Small intestine (tissue), 16 donors: ENCODE measurements at places on chromosomes 16 and 17.

- DNase-seq: peak; percentile 85
These were observed at the start of gene SIRT7 for GRCh38 chr17:81917565-81918332. TSS of gene SIRT7 (minus strand) at chr17:81918176. CDS start at chr17:81918131, 45 bp downstream.

DNA sequence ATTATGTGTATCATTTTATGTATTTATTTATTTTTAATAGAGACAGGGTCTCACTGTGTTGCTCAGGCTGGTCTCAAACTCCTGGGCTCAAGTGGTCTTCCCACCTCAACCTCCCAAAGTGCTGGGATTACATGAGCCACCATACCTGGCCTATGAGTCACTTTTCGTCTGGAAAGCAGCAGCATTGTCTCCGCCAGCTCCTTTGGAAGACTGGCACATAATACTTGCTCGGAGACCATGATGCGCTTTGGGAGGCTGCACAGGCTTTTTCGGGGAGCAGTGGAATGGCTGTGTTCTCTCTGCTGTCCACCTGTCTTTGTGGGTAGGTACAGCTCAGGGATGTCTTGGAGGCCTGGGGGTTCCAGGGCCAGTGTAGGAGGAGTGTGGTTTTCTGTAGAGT is 102.2 kb downstream of the AATF start:
- DNase-seq: peak; percentile 33

- no peak for DNase-seq
These were observed 5.3 kb downstream of the DHX38 start for GRCh38 chr16:72098936-72099335.

DNA sequence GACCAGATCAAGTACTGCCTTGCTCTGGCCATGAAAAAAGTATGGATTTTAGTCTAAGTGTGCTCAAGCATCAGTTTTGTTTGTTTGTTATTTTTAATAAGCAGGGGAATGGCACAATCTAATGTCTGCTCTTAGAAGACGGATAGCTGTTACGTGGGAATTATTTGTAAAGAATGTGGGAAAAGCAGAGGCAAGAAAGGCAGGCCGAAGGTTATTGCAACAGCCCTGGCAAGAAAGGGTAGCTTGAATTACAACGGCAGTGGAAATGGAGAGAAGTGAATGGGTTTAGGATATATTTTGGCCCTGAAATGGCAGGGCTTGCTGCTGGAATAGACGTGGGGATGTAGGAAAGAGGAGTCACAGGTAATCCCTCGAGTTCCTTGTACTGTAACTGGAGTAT is 987 bp upstream of the HASPIN start:
- no peak for DNase-seq

- DNase-seq: no peak
These were observed 11.9 kb upstream of the RBFOX3 start for GRCh38 chr17:79622776-79623175.

- DNase-seq: peak; percentile 57
These were observed 10.3 kb upstream of the ZFHX3 start for GRCh38 chr16:73058221-73058615.

GRCh38 chr16:88743693-88744576 is 37.6 kb downstream of the CTU2 start:
- DNase-seq: peak; percentile 78

DNA sequence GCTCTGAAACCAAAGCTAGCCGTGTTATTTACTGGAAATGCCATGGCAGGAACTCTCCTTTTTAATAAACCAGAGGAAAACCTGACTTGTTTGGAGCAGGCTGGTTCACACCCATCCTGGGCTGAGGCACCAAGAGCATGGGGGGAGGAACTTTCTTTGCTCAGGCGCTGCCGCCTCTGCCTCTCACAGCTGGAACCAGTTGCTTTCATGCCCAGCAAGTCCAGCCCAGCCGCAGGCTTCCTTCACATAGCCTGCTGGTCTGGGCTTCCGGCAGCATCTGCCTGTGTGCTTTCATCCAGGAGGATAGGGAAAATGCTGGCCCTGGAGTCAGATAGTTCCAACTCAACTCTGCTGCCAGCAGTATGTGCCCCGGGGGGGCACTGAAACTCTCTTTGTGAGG is 88.1 kb upstream of the ASIC2 start:
- no peak for DNase-seq

- peak; percentile 33 for DNase-seq
These were observed 26.4 kb downstream of the ADCY9 start for GRCh38 chr16:4089811-4090301.

- DNase-seq: no peak
These were observed 539 bp upstream of the CKLF start for GRCh38 chr16:66551788-66552285.

GRCh38 chr17:40354221-40355122 is 10.1 kb downstream of the GJD3 start:
- no peak for DNase-seq

- peak; percentile 93 for DNase-seq
These were observed 305.2 kb downstream of the SEC14L1 start for GRCh38 chr17:77445760-77446532.

- no peak for DNase-seq
These were observed 2.8 kb upstream of the MATCAP1 start for GRCh38 chr16:67186550-67186950.

GRCh38 chr17:77311371-77311981 is 170.7 kb downstream of the SEC14L1 start:
- DNase-seq: no peak

DNA sequence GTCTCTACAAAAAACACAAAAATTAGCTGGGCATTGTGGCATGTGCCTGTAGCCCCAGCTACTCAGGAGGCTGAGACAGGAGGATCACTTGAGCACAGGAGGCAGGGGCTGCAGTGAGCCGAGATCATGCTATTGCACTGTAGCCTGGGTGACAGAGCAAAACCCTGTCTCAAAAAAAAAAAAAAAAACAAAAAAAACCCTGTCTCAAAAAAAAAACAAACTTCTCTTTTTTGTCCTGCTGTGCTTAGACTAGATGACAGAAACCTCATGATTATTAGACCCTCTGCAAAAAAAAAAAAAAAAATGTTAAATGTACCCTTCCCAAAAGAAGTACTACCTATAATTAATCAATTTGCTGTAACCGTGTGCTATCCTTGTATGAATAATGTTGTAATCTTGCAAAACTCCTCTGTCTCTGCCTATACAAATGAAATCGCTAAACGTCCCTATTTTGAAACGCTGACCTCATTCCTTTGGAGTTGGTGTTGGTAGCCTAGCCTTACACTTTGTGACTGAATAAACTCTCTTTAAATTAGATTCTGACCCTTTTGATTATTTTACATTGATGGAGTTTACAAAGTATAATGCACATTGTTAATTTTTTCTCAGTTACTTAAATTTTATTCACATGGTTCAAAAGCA is 13.6 kb upstream of the DHRS7B start:
- no peak for DNase-seq

DNA sequence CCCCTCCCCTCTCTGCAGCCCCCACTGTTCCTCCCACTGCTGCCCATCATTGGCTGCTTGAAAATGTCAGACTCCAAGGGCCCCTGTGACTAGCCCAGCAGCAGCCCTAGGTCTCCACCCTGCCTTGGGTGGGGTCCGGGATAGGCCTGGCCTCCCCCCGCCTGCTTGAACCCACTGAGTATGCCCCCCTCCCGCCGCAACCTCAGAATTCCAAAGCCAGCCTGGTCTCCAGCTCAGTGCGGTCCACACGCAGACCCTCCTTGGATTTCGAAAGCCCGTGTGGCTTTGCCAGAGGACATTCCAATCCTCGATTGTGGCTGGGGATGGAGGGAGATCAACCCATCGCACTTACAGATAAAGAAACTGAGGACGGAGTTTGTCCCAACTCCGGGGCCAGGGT is 6.4 kb downstream of the DPEP1 start:
- no peak for DNase-seq

- DNase-seq: no peak
These were observed 23.4 kb upstream of the JPT2 start for GRCh38 chr16:1654505-1655268.

DNA sequence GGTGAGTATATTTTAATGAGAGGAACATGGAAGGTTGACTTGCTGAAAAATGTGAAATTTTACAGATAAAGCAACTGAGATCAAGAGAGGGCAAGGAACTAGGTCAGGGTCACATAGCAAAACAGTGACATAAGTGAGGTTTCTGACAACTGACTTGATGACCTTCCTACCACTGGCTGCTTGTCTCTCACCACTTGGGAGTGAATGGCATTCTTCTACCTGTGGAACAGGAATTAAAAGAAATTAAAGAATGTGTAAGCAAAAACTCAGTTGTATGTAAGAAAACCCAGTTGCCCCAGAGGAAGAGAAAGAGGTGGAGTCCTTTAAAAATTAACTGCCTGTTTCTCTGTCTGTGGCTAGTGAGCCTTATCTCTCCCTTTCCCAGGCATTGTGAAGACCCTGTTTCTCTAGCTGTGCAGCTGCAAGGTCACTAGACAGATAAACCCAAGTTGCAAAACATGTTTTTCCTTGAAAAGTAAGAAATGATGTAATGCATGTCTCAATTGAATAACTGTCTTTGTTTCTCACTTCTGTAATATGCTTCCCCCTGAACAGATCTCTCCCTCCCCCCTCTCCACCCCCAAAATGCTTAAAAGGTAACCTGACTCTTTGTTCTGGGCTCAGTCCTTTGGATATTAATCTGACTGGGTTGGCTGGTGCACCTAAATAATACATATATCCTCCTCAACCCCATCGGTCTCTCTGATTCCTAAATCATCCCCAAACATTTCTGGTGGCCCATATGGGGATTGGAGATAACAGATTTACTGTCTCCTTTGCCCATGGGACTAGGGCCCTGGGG is 23.4 kb downstream of the ACSM1 start:
- DNase-seq: peak; percentile 14

- no peak for DNase-seq
These were observed 10.1 kb downstream of the HDAC5 start for GRCh38 chr17:44113382-44113781.

- no peak for DNase-seq
These were observed 401.6 kb upstream of the CDH11 start for GRCh38 chr16:65523283-65523944.

GRCh38 chr17:12667299-12667958 is 1.7 kb downstream of the MYOCD start:
- peak; percentile 56 for DNase-seq

DNA sequence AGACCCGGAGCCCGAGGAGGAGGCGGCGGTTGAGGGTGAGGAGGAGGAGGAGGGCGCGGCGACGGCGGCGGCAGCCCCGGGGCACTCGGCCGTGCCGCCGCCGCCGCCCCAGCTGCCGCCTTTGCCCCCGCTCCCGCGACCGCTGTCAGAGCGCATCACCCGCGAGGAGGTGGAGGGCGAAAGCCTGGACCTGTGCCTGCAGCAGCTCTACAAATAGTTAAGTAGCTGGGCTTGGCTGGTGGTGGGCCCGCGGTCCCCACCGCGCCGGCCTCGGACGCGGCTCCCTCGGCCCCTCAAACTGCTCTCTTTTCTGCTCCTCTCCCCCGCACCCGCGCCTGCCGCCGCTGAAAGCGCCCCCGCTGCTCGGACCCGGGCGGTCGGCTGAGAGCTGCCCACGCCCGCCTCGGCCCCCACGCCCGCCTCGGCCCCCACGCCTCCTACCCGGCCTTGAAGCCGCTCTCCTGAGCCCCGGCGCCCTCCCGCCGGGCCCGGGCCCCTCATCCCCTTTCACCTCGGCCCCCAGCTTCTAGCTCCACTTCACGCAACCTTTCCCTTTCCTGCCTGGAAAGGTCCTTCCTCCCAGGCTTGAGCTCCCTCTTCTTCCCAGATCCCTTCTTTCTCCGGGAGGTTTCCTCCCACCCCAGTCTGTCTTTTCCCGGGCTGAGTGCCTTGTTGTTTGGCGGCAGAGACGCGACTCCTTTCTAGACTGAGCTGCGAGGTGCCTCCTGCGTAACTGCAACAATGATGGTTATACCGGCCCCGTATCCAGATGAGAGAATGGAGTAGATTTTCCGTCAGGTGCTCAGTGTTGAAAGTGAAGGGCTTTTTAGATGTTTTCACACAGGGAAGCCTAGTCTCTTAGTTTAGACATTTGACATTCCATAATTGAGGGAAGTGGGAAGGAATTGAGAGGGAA is 850 bp downstream of the PPM1E start:
- DNase-seq: no peak

DNA sequence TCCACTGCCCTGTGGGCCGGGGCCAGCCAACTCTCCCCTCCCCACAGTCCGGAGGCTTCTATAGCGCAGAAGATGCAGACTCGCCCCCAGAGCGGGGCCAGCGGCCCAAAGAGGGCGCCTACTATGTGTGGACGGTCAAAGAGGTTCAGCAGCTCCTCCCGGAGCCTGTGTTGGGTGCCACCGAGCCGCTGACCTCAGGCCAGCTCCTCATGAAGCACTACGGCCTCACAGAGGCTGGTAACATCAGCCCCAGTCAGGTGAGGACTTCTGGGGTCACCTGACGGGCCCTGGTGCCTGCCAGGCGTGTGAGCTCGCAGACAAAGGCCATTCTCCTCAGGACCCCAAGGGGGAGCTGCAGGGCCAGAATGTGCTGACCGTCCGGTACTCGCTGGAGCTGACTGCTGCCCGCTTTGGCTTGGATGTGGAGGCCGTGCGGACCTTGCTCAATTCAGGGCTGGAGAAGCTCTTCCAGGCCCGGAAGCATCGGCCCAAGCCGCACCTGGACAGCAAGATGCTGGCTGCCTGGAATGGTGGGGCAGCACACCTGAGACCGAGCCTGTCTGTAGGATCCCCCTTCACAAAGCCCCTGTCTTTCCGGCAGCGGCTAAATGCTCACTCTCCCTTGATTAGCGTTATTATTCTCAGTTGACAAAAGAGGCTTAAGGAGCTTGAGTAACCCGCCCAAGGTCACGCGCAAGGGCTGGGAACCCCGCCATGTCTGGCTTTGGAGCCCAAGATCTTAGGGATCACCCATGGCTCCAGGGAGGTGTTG is 3.9 kb downstream of the SPATA20 start:
- peak; percentile 52 for DNase-seq

DNA sequence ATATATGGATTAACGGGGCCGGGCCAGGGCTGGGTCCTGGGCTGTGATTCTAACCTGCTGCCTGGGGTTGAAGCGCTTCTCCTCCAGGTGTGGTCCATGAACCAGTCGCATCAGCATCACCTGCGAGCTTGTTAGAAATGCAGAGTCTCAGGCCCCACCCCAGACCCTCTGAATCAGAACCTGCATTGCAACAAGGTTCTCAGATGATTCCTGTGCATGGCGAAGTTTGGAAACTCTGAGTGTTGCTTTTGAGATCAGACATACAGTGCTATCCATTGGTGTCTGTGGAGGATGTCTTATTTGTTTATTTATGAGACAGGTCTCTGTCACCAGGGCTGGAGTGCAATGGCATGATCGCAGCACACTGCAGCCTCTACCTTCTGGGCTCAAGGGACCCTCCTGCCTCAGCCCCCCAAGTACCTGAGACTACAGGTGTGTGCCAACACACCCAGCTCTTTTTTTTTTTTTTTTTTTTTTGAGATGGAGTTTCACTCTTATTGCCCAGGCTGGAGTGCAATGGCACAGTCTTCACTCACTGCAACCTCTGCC is 99.8 kb downstream of the PITPNC1 start:
- no peak for DNase-seq

DNA sequence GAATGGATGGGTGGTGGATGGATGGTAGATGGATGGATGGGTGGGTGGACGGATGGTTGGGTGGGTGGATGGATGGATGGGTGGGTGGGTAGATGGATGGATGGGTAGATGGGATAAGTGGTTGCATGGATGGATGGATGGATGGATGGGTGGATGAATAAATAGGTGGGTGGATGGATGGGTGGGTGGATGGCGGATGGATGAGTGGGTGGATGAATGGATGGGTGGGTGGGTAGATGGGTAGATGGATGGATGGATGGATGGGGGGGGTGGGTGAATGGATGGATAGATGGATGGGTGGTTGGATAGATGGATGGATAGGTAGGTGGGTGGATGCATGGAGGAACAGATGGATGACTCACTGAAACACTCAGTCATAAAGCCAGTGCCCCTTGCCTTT is 51.0 kb upstream of the FASN start:
- DNase-seq: no peak
